ENCODE measurements at places on chromosomes 13 and 19.

DNA sequence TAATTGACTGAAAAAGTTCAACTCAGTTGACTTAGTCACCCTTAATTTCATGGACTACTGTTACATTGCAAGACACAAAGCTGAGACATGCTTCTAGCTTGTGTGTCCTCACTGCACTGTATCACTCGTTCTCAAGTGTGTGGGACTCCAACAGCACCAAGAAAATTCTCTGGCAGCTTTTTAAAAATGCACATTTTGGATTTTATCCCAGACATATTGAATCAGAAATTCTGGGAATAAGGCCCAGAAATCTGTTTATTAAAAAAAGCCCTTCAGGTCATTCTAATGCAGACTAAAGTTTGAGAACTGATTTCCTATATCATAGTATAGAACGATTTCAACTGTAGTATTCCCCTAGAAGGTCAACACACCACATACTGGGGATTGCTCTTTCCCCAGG lies 1485.3 kb downstream of the PCDH9 start:
- no peak for DNase-seq

DNA sequence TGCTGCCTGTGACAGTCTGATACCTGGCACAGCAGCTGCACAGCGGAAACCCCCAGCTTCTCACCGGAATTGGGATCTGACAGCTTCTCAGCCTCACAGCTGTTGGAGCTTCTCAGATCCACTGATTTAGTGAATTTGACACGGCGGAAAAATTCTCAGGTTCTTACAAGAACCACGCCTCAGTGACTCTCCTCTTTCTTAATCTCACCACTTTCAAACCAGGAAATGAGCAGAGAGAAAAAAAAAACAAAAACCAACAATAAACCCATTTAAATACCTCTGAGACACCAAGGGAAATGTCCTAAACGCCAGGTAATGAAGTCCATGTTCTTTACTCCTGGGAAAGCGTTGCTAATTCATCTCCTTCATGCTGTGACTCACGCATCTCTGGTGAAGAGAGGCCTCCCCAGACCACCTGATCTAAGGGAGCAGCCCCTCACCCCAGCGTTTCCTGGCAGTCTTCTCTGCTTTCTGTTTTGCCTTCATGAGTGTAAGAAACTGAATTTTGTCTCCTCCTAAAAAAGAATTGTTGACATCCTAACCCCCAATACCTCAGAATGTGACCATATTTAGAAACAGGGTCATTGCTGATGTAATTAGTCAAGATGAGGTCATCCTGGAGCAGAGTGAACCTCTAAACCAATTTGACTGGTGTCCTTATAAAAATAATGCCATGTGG lies 15.9 kb upstream of the IZUMO2 start:
- DNase-seq, result no peak

DNA sequence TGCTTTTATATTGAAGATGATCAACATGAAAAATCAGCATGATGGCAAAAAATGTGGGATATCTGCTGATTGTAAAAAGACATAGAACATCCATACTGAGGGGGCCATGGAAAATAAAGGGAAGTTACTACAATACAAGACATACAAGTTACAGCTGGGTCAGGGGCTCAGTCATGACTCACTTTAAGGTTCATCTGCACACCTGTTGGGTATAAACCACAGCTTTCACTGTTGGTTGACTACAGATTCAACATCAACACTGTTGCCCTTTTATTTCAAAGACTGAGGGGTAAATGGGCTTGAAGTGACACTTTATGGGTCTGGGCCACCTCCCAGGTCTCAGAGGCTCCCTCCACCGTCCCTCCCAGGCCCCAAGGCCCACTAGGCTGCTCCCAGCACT lies 98.1 kb upstream of the IRS2 start:
- DNase-seq, result no peak

DNA sequence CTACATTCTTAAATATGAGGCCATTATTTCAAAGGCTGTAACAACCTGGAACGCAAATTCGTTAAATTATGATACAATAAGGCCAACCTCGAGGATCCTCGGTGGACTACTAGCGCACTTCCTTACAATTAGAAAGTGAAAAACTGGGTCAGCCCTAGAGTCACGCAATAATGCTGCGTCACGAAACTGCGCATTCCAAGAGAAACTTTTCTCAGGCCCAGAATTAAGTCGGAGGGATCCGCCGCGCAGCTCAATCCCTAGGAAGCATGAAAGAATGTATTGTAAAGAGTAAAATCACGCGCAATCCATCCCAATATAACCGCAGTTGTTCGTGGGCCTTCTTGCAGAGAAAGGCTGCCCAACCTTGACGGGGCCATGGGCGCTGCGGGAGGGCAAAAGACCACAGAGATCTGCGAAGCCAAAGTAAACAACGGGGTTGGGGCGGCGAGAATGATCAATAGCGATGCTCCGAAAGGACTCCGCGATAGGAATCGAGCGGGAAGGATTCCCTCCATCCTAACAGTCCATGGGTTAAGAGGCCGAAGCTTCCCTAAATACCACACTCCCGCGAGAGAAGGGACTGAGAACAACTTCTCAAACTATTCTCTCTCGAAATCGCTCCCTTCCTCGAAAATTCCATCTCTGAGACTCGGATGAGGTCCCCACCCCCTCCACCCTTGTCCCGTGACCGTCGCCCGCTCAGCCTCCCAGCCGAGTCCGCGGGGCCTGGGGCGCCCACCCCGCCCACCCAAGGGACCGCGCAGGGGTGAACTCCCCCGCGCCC lies 564 bp downstream of the SPART start:
- DNase-seq, result peak; percentile 50

GRCh38 chr13:92719868-92720267 lies 506.7 kb upstream of the GPC6 start:
- no peak for DNase-seq

DNA sequence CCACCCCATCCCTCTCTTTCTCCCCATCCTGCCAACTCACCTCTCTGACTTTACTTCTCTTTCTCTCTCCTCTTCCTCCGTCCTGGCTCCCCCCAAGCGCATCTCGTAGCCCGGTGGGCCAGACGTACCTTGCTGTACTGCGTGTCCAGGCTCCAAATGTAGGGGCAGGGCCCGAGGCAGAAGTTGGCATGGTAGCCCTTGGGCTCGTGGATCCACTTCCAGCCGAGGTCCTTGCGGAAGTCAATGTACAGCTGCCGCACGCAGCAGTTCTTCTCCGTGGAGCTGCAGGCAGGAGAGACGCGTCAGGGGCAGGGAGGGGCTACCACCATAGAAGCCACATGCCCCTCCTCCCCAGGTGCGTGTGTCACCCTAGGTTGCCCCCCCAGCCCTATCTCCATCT lies 21.7 kb downstream of the TGFB1 start:
- no peak for DNase-seq

DNA sequence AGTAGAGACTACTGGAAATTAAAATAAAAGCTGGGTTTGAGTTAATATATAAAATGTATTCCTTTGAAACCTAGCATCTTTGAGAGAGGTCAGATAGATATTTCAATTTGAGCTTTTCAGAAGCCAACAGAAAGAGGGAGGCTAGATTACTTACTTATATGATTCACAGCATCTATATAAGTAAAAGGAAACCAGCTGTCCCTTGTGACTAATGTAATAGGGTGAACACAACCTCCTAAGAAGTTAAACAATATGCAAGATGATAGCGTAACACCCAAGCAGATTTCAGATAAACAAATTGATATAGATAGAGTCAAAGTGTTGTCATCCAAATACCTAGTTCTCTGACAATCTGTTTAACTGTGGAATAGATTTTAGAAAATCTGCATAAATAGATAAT lies 393.5 kb upstream of the GPC6 start:
- DNase-seq, result no peak

- no peak for DNase-seq
Measured at GRCh38 chr13:46803586-46803985, 6.6 kb upstream of the ESD start.

GRCh38 chr13:46720189-46720588 lies 76.8 kb downstream of the ESD start:
- no peak for DNase-seq

- DNase-seq, result no peak
Measured at GRCh38 chr19:2822846-2823245, 3.2 kb downstream of the ZNF554 start.

DNA sequence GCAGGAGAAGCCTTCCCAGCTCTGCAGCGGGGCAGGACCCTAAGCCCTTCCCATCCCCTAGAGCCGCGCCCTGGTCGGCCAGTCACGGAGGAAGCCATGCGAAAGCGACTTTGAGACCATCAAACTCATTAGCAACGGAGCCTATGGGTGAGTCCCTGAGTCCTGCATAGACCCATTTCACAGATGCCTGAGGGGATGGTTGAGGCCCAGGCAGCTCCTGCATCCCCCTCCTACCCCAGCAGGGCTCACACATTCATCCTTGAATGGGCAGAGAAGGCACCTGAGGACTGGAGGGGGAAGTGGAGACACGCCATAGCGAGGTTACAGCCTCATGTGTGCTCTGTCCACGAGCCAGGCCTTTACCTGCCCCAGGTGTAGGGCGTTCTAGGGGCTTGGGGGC lies 24.2 kb upstream of the PIK3R2 start:
- DNase-seq, result no peak

- no peak for DNase-seq
Measured at GRCh38 chr19:50833117-50833801, at the start of gene KLK15. TSS of gene KLK15 (minus strand) at chr19:50833574. CDS start at chr19:50831492, 2,082 bp downstream.

- no peak for DNase-seq
Measured at GRCh38 chr19:39759457-39760184, 19.0 kb upstream of the LEUTX start.

DNA sequence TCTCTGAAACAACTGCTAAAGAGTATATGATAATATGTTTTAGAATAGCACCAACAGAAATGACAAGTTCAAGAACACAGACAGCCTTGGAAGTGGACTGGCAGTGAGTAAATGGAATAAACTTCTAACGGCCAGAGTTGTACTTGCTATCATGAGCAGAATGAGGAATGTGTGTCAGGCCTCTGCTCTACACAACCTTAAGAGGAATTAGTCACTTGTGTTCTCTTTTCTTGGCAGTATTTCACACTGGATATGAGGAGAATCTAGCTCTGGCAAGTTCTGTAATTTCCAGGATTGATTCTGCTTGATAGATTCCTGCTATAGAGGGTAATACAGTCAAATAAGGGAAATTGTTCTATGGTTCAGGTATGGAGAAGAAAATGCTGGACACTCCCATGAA lies 757.3 kb downstream of the EFNB2 start:
- DNase-seq, result no peak

- no peak for DNase-seq
Measured at GRCh38 chr13:105961438-105961837, 574.0 kb downstream of the EFNB2 start.

- no peak for DNase-seq
Measured at GRCh38 chr13:48831248-48831647, 144.5 kb upstream of the FNDC3A start.

- no peak for DNase-seq
Measured at GRCh38 chr13:112168761-112169160, 101.8 kb downstream of the SOX1 start.

DNA sequence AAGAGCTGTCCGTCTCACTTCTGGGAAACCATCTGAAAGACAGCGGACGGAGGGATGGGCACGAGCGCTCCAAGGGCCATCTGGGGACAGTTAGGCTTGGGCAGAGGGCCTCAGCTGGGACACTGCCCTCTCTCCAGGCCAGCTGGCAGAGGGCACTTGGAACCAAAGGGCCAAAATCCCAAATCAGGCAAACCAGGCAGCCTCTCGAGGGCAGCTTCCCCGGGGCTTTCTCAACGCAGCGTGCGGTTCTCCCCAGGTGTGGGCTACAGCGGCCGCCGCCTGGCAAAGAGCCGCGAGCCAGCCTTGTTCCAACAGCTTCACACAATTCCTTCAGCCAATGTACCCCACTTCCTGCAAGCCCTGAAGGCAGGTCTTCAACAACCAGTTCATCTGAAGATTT lies 5.0 kb downstream of the MLLT1 start:
- DNase-seq, result no peak

GRCh38 chr19:56678205-56678604 lies 6.6 kb upstream of the ZNF835 start:
- no peak for DNase-seq

- no peak for DNase-seq
Measured at GRCh38 chr19:10660346-10660745, 6.2 kb downstream of the ILF3 start.

- DNase-seq, result peak; percentile 50
Measured at GRCh38 chr19:28294395-28294794, 918.6 kb downstream of the UQCRFS1 start.

DNA sequence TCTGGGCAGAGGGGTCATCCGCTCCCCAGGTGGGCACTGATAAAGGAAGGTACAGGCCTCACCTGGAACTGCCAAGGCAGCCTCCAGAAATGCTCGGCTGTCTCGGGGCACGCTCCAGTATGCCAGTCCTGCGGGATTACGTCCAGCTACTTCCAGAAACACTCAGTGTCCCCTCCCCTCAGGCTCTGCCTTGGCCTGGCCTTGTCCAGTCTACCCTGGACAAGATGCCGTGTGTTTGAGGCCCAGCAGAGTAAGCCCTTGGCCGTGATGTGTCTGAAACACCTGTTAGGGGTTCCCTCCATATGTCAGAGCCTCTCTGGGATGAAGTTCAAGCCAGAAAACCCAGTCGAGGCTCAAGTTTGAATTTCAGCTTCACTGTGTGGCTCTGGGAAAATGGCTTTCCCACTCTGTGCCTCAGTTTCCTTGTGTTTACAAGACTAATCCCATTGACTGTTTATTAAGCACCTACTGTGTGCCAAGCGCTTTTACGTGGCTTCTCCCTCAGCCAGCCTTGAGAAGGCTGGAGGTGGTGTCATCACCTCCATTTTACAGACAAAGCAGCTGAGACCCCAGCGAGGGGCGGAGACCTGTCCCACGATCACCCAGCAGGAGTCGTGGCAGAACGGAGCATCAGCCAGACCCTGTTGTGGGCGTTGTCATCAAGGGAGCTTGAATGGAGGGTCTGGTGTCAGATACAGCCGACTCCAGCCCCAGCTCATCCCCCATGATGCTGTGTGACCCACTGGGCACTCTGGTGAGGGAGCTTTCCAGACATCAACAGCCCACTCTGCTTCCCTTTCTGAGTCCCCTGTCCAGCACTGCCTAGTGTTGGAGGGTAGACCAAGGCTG lies 2.0 kb upstream of the PIK3R2 start:
- no peak for DNase-seq

GRCh38 chr19:42397263-42398166 lies 7.4 kb upstream of the CNFN start:
- no peak for DNase-seq

DNA sequence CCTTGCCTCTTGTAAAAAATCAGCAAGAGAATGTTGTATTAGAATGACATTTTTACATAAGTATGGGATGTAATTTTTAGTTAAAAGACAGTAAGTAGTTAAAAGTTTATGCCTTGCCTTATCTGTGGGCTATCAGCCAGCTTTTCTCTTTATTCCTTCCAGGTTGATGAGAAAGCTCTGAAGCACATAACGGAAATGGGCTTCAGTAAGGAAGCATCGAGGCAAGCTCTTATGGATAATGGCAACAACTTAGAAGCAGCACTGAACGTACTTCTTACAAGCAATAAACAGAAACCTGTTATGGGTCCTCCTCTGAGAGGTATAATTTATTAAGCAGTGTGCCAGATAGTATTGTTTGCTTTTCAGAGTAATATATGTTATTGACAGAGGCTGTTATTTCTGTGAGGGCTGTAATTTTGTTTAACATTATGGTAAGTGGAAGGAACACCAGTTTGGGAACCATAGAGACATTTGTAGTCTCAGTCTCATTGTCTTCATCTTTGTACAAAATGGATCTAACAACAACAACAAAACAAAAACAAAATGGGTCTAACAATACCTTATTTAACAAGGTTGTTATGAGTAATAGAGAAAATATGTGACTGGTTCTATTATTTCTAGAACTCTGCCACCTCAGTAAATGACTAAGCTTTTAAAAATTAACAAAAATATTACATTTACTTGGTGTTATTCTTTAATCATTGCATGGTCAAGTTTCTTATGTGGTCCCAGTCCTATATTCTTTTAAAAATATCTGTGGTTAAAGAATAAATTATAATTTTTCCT lies 112.8 kb downstream of the TDRD3 start:
- DNase-seq, result no peak

- DNase-seq, result no peak
Measured at GRCh38 chr13:24149246-24150032, 11.1 kb upstream of the SPATA13 start.
